Effector memory CD8-positive, alpha-beta T cell (primary cell): ENCODE measurements at places on chromosomes 7 and 10.

DNA sequence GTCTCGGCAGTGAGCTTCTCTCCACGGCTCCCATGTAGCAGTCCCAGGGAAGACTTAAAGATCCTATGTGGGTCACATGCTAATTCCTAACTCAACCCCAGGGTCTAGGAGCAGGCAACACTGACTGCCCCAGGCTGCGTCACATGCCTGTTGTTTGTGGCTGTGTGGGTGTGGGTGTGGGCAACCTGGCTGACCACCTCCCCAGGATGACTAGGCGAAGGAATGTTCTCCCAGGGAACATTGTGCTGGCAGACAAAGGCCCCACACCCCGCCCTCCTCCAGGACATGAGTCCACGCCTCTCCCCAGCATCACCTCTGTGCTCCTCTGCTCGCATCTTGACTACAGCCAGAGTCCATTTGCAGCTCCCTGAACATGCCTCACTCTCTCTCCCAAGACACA lies 30.3 kb downstream of the SLC29A3 start:
- DNase-seq = no peak

DNA sequence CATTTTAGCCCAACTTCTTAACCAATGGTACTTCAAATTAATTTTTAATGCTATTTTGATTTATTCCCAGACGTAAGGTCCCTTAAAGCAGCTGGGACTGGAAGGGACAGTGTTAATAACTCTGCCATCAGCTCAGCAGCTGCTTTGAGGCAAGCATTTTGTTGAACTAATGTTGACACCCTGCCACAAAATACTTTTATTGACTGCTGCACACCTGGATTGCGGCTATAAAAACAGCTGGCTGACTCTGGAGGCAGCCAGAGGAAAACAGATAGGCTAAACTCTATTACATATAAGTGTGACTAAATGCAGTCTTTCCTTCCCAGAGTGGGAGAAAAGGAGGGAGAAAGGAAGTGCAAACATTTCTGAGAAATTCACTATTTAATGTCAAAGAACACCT lies 77.6 kb downstream of the ETV1 start:
- no peak for DNase-seq

GRCh38 chr7:115183431-115184057 lies 261.6 kb downstream of the MDFIC start:
- DNase-seq = no peak

GRCh38 chr7:84507529-84507928 lies 312.9 kb upstream of the SEMA3A start:
- no peak for DNase-seq

GRCh38 chr7:25369786-25370185 lies 141.5 kb upstream of the NPVF start:
- no peak for DNase-seq

DNA sequence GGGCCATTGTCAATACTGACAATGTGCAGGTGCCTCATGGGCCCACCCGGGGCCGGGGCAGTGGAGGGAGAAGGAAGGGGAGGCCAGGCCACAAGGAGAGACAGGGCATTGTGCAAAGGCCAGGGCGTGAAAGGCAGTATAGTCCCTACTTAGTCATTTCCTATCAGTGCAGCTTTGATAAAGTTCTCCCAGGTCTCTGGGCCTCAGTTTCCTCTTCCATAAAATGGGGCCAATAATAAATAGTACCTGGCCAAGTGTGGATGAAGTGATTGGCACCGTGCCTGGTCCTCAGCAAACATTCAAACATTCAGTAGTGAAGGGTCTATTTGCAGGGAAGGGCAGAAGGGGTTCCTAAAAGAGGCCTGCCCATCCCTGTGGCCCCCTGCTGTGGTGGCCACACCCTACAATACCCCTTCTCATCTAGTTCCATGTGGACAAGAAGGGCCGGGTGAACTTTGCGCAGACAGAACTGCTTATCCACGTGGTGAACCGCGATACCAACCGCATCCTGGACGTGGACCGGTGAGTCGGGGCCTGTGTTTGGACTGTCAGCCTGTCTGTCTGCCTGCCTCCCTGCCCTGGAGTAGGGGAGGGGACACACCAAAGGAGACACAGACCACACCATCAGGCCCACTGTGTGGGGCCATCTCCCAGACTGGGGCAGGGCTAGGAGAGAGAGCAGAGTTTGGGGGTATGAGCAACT lies 36.9 kb upstream of the VSIR start:
- no peak for DNase-seq

DNA sequence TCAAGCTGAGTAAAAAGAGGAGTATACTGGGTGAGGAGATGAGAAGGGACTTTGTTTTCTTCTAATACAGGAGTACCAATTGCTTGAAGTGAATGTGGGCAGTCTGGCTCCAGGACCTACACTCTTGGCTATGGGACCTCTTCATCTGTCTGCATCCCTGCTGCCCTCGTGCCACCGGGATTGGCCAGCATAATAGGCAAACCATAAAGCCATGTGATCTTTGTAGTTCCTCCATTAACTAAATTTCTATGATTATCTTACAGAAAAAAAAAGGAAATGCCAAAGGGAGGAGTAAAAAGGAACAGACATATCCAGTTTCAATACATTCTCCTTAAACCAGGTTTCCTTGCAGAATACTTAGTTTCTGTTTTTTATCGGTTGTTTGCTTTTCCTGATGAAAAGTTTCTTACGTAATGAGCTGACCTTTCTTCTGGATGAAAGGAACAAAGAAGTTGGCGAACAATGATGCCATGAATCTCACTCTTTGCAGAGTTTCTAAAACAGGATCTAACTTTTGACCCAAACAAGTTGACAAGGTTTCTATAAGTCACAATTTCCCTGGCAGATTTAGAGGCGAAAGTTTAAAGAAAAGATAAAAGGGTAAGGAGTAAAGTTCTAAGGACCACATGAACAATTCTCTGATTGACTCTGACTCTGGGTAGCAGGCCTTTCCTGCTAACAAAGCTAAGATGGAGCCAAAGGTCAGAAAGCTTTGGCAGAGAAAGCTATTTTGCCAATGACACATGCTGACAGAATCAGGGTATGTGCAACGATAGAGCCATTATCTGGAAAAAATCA lies 54.1 kb downstream of the LAMB1 start:
- DNase-seq = no peak

- no peak for DNase-seq
These were observed 138.9 kb downstream of the JAZF1 start for GRCh38 chr7:28041508-28042314.

DNA sequence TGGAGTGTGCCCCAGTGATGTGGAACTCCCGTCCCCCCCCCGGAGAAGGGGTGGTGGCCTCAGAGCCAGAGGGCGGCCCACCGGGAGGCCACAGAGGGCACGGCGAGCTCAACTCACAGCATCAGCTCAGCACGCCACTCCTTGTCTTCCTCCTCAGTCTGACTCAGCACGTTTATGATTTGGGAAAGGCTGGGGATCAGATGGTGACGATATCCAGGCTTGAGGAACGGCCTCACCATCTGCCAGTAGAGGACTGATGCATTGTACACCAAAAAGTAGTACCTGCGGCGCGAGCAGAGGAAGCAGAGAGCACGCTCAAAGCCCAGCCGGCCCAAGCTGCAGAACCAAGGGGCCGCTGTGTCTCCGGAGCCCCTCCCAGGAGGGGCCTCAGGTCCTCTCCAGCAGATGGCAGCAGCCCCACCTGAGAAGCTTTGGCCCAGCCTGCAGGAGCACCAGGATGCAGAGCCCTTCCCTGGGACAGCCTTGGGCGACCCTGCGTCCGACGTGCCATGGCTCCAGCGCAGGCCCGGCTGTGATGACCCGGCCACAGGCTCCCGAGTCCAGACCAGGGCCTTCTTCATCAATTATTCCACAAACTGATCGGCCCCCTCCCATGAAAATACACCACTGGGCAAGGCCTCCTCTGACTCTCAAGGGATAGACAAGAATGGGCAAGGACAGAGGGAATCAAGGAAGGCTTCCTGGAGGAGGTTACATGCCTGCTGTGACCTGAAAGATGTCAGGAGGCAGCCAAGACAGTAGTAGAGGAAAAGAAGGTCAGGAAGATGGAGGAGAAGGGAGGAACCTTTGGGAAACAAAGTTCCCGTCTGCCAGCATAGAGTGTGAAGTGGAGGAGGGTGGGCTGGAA lies 3.7 kb downstream of the CFAP46 start:
- no peak for DNase-seq

DNA sequence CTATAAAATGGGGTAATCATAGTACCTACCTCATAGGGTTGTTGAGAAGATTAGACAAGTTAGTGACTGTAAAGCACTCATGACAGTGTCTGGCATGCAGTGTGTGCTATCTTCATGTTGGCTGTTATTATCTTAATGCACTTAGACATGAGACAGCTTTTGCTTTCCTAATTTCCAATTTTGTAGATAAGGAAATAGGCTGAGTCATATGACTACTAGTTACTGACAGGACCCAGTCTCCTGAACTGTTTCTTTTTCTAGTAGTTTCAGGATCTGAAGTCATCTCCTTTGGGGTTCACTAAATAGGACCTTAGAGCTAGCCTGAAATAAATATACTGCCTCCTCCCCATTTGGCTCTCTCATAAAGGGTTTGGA lies 74.2 kb downstream of the SNX10 start:
- DNase-seq = no peak

- no peak for DNase-seq
These were observed 24.1 kb upstream of the HPS1 start for GRCh38 chr10:98470850-98471249.

DNA sequence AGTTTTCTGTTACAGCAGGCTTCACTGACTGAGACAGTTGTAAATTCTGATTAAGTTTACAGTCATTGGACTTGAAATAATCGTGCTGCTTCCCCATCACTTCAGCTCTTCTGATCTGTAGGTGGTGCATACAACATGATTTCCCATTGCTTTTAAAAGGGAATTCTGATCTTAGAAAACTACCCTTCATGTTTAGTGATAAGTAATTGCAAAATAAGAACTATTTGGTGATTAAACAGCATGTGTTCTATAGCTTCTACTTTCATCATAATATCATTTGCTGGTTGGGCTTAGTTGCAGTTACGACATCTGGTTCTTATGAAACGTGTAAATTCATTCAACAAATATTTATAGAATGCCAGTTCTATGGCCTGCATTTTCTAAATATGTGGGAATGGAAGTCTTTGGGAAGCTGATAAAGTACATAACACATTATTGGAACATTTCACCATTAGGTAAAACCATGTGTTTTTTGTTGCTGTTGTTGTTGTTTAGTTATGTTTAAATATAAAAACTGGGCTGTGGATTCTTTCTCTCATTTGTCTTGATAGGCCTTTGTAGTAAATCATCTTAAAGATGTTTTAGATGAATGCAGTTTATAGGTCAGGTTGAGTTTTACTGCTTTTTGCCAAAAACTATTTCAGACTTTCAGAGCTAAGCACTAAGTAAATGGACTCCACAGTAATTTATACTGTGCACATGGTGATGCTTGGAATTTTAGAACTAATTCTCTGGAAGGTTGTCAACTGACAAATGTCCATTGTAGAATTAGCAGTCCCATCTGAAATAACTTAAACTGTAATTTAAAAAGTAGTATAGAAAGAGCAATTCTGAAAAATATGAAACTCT lies 13.1 kb downstream of the GNAI1 start:
- no peak for DNase-seq

DNA sequence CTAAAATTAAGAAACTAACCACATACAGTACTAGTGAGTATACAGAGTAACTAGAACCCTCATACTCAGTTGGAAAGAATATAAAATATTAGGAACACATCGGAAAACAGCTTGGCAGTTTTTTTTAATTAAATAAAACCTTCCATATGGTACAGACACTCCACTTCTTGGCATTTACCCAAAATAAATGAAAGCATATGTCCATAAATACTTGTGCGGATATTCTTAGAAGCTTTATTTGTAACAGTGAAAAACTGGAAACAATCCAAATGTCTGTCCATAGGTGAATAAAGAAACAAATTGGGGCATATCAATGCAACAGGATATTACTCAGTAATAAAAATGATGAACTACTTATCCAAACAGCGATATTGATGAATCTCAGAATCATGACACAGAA lies 410.0 kb downstream of the HTR7 start:
- DNase-seq = no peak

- DNase-seq = no peak
These were observed 86.7 kb downstream of the ADCY1 start for GRCh38 chr7:45660901-45661211.

GRCh38 chr7:47654672-47655298 lies 72.9 kb upstream of the TNS3 start:
- no peak for DNase-seq

GRCh38 chr10:65518379-65518778 lies 1407.5 kb upstream of the LRRTM3 start:
- DNase-seq = no peak

GRCh38 chr10:127997271-127997670 lies 90.4 kb downstream of the PTPRE start:
- DNase-seq = no peak

GRCh38 chr10:132476146-132477065 lies 61.2 kb upstream of the INPP5A start:
- DNase-seq = no peak

- no peak for DNase-seq
These were observed 93.5 kb downstream of the ADARB2 start for GRCh38 chr10:1643908-1644179.

DNA sequence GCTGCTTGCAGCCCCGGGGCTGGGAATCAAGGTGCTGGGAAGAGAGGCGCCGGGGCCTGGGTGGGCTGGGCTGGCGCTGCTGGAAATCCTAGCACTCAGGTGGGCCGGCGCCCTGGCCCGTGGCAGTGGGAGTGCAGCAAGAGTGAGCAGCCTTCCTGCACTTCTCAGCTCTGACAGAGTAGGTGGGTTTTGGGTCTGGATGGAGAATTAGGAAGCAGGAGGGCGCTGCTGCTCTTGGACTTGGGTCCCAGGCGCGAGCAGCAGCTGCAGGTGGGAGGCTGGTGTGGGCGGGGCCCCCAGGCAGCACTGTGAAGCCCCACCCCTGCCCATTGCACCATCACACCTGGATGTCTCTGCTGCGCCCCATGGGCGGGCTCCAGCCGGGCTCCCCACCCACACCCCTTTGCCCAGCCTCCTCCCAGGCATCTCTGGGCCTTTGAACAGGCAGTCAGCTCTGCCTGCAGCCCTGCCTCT lies 6.0 kb downstream of the BRI3 start:
- no peak for DNase-seq

DNA sequence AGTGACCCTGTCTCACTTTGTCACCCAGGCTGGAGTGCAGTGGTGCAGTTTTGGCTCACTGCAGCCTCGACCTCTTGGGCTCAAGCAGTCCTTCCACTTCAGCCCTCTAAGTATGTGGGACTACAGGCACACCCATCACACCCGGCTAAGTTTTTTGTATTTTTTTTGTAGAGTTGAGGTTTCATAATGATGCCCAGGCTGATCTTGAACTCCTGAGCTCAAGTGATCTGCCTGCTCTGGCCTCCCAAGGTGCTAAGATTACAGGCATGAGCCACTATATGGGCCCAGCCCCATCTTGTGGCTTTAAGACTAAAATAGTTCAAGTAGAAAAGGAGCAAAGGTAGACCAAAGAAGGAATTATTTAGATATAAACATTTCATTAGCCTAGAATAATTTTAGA lies 65.5 kb downstream of the MLLT10 start:
- DNase-seq = no peak

DNA sequence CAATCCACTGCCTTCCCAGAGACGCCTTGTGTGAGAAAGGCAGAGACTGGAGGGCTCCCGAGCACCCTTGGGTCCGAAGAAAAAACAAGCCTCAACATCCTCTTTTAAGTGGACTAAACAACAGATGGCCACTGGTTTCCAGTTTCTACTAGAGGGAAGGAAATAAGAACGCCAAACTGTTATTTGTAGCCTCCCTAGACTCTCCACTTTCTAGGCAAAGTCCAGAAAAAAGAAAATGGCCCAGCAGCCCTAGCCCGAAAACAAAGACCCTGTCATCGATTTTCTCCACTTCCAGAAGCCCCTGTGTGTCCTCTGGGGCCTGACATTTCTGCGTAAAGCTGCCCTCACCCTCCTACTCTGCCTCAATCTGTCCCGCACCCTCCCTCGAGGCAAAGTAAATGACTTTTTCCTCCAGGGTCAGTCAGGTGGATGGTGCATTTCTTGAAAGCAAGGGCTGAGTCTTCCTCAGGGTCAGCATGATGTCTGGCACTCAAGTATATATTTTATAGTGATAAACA lies 6.0 kb downstream of the RGS10 start:
- no peak for DNase-seq
